Activated naive CD8-positive, alpha-beta T cell treated with anti-CD3 and anti-CD28 coated beads, Interleukin-2, amount 50 U/mL, for 16 hours (primary cell): ENCODE measurements at places on chromosomes 12 and 14.

GRCh38 chr14:97640031-97640430 lies 842.8 kb downstream of the VRK1 start:
- DNase-seq: no peak

GRCh38 chr12:116416166-116416565 lies 138.7 kb upstream of the MED13L start:
- DNase-seq: no peak

DNA sequence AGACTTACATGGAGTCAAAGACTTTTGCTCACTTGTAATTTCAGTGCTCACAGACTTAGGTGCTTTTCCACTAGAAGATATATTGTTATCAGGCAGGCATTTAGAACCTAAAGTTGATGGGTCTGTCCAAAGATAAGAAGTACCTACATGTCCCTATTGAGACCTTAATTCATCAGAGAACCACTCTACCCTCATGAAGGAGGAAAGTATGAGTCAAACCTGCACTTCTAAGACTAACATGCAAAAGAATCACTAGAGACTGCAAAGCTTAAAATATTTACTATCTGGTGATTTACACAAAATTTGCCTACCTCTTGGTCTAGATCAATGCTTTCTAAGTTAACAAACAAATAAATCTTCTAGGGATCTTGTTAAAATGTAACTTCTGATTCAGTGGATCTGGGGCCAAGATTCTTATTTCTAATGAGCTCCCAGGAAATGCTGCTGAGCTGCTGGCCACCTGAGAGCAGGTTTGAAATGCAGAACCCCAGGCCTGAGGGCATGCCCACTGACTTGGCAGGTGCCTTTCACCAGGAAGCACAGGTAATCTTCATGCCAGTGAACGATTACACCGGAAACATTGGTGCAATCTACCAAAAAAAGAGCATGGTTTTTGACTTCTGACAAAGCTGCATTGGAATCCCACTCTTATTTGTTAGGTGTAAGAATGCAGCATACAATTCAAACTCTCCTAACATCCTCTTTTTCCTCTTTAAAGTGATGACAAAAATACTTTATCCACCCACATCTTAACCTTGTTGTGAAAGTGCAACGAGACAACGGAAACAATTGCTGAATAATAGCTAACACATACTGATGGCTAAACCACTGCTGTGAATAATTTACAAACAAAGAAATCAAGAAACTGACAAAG lies 214.2 kb downstream of the ADAMTS20 start:
- no peak for DNase-seq

DNA sequence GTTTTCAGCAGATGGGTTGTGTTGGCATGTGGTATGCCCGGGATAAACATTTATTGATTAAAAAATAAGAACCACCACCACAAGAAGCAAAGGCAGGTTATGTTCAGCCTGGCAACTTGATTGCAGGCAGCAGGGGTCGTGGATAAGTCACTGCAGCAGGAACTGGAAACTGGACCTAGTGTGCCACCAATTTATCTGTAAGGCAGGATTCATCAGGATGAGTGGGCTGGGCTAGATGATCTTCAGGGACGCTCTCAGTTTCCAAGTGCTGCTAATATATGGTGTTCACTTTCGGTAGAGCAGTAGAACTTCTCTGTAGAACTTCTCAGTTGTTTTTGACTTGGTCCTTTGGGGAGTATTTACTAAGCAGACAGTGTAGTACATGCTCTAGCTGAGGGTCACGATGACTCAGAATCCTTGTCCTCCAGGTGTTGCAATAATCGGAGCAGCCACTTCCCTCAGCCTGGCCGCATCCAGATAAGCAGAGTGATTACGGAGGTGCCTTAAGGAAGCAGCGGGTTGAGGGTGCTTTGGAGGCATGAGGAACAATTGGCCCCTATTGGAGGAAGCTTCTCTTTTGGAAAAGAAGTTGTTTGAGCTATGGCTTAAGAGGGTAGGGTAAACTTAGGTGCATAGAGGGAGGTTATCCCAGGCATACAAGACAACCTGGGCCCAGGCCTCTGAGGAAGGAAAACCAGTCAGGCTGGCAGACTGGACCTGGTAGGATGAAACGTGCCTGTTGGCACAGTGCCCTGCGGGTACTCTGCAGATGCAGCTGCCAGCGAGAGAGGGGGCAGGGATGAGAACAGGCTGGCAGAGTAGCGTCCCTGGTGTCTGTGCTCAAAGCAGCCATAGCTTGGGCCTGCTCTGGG lies 104.0 kb downstream of the GPR135 start:
- DNase-seq: no peak

GRCh38 chr14:103115845-103116572 lies 7.3 kb upstream of the TNFAIP2 start:
- DNase-seq: no peak

DNA sequence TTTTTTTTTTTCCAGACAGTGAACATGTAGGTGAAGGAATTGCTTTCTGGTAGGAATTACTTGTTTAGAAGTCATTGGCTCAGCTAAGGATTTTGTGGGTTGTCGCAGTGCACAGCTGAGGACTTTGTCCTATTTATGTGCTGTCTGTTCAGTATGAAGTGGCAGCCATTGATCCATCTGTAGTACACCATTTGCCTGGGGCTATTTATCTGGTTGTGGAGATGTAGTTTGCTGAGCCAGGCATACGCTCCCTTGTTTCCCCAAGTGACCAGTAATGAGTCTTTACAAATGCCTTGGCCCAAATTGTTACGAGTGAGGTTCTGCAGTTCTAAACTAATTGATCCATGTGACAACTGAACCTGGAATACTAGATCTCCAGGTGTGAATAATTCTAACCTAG lies 140.1 kb downstream of the NRXN3 start:
- DNase-seq: no peak
